ENCODE measurements at places on chromosomes 1 and 21.

GRCh38 chr1:20731057-20731991 is 1.2 kb downstream of the SH2D5 start:
- no peak for DNase-seq

GRCh38 chr1:201764579-201764978 is 64.4 kb upstream of the IPO9 start:
- DNase-seq: no peak

DNA sequence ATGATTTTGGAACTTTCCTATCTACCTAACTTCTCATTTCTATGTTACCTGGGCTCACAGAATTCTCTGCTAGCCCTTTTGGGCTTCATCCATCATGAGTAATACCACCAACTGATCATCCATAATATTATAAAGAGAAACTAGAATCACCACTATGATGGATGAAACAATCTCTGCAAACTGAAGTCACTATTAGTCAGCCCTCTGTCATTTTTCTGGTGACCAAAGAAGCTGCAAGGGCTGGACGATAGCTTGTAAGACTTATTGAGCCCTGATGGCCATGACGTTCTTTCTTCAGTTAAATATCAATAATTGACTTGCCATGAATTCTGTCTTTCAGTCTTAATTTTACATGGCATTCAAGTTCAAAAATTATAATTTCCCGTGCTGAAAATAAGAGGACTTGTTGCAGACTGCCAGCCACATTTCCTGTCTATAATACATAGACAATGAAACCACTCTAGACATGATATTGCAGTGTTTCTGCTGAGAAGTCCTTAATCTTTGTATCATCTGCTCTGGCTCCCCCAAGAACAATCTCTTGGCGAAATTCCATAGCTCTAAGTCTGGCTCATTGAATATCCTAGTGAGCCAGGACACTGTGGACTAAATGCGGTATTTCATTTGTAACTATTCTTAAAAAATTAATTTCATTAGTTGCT is 655.0 kb upstream of the CAMK1G start:
- no peak for DNase-seq

DNA sequence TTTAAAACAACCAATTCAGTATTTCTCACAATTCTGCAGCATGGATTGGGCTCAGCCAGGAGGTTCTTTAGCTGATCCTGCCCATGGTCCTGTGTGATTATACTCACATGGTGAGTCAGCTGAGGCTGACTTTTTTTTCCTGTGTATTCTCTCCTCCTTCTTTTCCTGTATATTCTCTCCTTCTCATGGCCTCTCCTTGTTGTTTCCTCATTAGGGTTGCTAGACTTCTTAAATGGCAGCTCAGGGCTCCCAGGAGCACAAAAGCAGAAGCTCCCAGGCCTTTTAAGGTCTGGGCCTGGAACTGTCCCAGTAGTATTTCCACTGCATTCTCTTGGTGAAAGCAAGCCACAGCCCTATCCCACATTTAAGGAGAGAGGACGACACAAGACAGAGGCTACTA is 26.8 kb downstream of the VANGL1 start:
- DNase-seq: no peak

DNA sequence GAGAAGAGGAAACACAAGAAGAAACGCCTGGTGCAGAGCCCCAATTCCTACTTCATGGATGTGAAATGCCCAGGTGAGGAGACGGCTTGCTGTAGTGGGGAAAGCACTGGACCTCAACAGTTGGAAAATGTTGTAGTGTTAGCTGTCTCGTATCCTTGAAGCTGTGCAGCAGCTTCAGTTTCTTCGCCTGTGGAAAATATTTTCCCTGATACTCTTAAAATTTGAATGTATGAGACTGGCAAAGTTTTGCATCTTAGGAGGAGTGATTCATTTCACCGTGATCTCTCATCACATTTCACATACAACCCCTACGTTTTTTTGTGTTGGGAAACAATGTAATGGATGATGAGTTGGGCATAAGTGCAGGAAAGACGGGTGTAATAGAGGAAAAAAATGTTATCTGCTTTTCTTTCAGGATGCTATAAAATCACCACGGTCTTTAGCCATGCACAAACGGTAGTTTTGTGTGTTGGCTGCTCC is 629 bp downstream of the RPS27 start:
- no peak for DNase-seq

DNA sequence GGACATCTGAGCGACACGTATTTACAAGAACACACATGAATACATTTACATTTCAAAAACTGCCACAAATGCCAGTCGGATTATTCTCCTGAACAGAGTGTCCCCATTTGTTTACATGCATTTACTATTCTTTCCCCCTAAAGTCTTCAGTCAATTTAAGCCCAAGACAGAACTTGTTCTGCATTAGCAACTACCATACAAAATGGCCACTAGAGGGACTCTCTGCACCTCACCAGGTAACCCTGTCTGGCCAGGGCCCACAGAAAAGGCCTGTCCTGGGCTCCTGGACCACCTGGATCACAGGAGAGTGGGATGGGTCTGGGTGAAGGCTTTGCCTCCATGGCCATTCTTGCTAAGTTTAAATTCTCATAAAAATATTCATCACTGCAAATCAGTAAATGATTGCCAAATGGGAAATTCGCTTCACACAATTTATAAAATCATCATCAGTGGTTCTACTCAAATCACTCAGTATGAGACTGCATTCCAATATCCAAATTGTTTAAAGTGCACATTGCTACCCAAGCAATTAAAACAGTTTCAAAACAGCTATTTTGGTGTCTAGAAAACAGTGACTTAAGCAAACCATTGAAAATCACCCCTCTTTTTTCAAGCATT is 12.5 kb upstream of the GUCA2A start:
- no peak for DNase-seq

DNA sequence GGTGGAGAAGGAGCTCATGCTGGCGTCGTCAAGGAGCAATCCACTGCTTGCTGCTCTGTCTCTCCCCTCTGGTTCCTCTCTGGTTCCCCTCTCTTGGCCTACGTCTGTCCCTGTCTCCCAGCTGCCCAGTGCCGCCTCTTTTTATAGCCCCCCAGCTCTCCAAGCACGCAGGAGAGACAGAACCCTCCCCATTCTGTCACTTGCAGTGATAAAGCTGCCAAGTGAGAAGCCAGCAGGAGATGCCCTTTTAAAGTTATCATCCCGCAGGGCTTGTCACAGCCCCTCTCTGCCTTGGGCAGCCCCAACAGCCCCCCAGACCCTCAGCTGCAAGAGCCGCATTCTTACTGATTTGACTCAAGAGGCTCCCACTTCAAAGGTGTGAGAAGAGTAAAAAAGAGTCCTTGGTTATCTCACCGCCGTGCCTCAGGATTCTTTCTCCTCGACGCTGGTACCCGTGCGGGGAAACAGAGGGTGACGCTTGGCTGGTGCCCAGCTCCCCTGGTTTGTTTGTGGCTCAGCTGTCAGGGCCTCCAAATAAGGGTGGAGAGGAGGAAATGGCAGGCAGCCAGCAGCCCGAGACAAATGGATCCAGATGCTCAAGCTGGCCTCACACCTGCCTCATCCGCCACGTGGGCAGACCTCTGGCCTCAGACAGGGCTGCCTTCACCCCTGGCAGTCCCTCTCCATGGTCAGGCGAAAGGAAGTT is at the start of gene NPPA:
TSS of gene NPPA (minus strand) at position 117 of the 706 bp plus-strand sequence. CDS start at position 18, 99 bp downstream.
- no peak for DNase-seq

DNA sequence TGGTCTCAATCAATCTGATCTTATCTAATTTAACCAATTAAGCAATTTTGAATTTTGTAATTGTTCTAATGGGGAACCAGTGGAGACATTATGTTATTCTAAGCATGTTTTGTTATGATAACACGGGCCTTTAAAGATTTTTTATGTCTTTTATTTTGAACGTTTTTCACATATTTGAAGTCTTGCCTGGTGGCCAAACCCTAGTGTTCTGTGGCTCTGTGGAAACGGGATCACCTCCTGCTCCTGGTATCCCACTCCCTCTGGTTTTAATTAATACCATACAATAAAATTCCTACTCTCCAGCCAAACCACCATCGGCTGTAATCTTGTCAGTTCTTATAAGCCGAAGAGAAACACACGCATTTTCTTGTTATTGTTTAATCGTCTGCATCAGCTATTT is 22.9 kb upstream of the LMO4 start:
- DNase-seq: no peak
